ENCODE measurements at places on chromosomes 11 and 22.

DNA sequence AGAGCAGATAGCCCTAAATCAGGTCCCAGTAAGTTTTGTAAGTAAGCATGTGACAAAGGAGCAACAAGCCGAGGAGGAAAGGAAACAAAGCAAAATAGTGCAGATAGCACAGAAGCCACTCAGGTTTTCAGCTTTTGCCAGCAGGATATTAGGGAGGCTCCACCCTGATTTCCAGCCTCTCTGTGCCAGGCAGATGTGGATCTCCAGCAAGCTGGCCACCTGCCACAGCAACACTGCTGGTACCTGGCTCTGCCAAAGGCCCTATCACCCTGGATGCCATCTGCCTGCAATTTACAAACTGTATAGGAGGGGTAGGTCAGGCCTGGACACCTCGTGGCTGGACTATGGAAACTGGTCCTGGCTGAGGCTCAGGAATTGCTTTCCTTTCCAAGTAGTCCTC, 12.2 kb upstream of the NNMT start:
- DNase-seq, result no peak

DNA sequence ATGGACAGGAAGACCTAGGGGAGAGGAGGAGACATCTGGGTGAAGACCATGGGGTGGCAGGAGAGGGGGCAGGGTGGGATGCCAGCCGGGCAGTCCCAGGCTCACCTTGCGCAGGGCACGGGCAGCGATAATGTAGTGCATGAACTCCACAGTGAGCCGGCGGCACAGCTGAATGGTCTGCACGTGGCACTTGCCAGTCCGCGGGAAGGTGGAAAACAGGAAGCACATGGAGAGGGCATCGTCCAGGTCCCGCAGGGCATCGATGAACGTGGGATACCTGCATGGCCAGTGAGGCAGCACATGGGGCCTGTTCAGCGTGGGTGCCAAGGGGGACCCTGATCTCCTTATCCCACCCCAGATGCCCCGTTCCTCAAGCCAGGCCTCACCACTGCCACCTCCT, 7.3 kb downstream of the PES1 start:
- no peak for DNase-seq

DNA sequence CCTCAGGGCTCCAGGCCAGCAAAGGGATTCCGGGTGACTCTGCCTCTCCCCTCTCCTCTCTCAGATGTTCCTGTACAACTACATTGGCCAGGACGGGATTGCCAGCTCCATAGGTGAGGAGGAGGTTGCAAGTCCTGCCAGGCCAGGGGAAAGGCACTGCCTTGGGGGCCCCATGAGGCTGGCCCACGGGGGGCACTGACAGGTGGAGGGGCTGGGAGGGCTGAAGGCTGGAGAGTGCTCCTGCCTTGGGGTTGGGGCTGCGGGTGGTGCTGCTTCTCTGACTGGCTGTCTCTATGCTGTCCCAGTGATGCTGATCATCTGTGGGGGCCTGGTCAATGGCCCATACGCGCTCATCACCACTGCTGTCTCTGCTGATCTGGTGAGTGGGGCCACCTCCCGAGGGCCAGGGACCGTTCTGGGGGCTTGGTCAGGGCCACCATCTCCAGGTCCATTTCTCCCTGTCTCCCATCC, 21.7 kb downstream of the SLC37A2 start:
- DNase-seq, result no peak

DNA sequence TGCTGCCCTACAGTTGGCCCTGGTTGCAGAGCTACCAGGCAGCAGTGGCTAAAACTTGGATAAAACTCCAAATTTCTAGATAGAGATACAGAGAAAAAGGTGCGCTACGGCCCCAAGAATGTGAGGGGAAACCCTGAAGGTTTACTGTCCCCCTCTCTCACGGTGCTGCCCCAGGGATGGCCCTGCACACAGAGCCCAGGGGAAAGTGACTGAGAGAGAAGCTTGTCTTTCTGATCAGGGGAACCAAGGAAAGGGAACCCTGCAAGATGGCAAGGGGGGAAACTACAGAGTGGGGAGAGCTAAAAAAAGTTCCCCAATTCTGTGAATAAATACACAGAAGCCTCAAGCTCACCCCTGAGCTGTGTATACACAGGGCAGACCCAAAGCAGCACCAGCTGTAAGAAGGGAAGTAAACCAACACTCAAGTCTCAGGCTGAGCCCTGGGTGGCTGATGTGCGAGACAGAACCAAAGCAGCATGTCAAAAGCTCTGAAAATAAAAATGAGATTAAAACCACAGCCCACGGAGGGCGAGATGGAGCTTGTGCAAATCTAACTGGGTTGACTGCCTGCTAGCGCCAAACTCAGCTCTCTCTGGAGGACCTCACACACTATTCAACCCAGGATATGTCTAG, 22.1 kb downstream of the GNB1L start:
- DNase-seq, result no peak

- no peak for DNase-seq
These were observed 804 bp downstream of the APIP start for GRCh38 chr11:34915136-34916014.

Measured in RWPE2 (cell line).